ENCODE measurements at places on chromosomes 16 and 17. TPM values are rescaled to one million over a fixed set of nuclear protein-coding genes. Genes with fewer than 3 reads are reported as not detected.

DNA sequence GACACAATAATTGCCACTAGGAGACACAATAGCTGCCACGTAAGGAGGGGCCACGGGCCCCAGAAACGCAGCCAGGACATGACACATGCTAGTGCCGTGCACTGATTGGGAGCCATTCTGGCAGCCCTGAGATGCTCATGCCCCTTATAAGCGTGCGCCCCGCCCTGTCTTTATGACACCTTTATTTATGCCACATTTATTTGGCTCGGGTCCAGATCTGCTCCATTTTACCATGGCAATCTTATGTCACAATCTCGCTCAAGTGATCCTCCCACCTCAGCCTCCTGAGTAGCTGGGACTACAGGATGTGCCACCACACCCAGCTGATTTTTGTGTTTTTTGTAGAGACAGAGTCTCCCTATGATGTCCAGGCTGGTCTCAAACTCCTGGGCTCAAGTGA, 43.8 kb upstream of the NF1 start:
- no peaks in the 10 kb centered on the region for H3K27me3 ChIP-seq
- no peak for DNase-seq
- no peak overlapping the region for H3K27ac ChIP-seq
- no peak overlapping the region for H3K4me3 ChIP-seq
- peaks cover 7% of the 10 kb centered on the region for H3K4me1 ChIP-seq
- no peaks in the 10 kb centered on the region for H3K36me3 ChIP-seq

DNA sequence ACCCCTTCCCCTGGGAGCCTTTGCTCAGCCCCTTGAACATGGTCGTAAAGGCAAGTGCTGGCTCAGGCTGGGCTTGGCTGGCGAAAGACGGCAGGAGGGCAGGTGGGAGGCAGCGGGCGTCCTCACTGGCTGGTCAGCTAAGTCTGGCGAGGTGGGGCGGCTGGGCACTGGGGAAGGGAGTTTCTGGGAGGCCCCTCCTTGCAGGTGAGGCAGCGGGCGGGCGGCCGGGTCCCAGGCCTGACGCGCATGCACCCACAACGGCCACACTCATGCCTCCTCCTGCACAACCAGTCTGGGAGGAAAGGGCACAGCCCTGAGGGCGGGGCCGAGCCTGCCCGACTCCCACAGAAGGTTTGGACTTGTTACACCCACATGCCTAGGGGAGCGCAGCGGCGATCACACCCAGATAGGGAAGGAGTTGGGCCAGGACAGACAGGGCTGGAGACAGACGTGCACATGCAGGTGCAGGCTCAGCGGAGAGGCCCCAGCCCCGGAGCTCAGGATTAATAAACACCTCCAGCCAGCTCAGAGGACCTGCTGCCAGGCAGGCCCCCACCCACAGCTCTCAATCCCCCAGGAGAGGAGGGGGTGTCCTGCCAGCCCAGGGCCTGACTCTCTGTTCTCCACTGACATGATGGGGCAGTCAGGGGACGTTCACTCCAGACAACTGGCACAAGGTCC, at the start of gene EVPL:
Gene EVPL, minus strand, starts transcription at position 148 of the 681 bp plus-strand sequence. Its CDS starts 108 bp downstream, at position 40.
- peaks cover 9% of the 10 kb centered on the region for H3K4me1 ChIP-seq
- H3K27ac ChIP-seq, result peak within 1 kb of the TSS; percentile 73
- peak within 1 kb of the TSS; percentile 52 for H3K4me3 ChIP-seq
- DNase-seq, result peak; percentile 92
- no peaks in the 10 kb centered on the region for H3K27me3 ChIP-seq

DNA sequence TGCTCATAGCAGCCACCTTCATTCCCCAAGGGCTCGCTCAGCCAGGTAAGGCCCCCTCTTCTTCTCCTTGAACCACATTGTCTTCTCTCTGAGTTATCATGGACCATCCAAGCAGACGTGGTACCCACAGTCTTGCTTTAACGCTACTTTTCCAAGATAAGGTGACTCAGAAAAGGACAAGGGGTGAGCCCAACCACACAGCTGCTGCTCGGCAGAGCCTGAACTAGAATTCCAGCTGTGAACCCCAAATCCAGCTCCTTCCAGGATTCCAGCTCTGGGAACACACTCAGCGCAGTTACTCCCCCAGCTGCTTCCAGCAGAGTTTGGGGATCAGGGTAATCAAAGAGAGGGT, 272 bp downstream of the CCL2 start:
- H3K4me3 ChIP-seq, result peak overlapping the region; percentile 51
- H3K4me1 ChIP-seq, result peaks cover 64% of the 10 kb centered on the region
- no peak for DNase-seq
- H3K27ac ChIP-seq, result peak overlapping the region; percentile 71
- H3K27me3 ChIP-seq, result no peaks in the 10 kb centered on the region
- H3K36me3 ChIP-seq, result no peaks in the 10 kb centered on the region

DNA sequence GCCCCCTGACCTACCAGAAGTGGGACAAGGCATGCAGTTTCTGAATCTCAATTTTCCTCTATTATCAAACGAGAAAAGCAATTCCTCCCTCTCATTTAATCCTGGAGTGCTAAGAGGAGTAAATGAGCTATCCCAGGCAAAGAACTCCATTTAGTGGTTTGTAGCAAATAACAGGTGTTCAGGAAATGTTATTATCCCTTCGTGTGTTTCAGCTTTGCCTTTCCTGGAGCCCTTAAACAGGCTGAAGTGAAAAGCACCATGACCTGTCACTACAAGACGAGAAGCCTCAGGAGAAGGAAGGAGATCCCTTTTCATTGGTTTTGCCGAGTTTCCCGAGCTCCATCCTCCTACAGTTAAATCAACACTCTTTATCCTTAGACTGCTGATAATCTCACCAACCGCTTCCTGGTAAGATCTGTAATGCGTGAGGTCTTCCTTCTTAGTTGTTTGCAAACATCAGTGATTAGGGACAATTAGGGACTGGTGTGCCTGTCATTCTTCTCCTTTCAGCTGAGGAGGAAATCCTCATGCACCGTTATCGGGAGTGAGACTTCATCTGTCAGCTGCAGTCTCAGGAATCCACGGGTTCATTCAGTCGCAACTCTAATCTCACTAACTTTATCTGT, 30.8 kb upstream of the MYOCD start:
- DNase-seq, result no peak
- H3K4me3 ChIP-seq, result no peak overlapping the region
- H3K36me3 ChIP-seq, result no peaks in the 10 kb centered on the region
- H3K27ac ChIP-seq, result no peak overlapping the region
- no peaks in the 10 kb centered on the region for H3K4me1 ChIP-seq

DNA sequence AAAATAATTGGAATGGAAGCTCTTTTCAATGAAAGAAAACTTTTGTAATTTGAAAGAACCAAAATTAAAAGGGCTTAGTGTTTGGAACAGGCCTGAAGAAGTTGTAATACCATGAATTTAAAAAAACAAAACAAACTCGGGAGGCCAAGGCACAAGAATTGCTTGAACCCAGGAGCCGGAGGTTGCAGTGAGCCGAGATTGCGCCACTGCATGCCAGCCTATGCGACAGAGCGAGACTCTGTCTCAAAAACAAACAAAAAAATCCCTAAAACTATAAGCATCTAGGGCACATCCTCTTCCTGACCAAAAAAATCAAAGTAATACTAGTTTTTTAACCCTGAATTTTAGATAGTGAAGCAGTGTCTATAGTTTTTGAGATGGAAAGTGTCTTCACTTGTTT, 12.7 kb downstream of the CLTC start:
- peaks cover 70% of the 10 kb centered on the region for H3K4me1 ChIP-seq
- no peaks in the 10 kb centered on the region for H3K36me3 ChIP-seq
- no peak overlapping the region for H3K27ac ChIP-seq
- no peak overlapping the region for H3K4me3 ChIP-seq
- DNase-seq, result no peak

EVPLL gene
- total RNA-seq, result 2.8 TPM

SKAP1 gene
- total RNA-seq, result 6.4 TPM
